Suppressor macrophage treated with lipopolysaccharide for 1 hour (primary cell): ENCODE measurements at places on chromosomes 3 and 15.
A peak's percentile ranks its signal among the peaks of the same experiment; 100 is the strongest.

DNA sequence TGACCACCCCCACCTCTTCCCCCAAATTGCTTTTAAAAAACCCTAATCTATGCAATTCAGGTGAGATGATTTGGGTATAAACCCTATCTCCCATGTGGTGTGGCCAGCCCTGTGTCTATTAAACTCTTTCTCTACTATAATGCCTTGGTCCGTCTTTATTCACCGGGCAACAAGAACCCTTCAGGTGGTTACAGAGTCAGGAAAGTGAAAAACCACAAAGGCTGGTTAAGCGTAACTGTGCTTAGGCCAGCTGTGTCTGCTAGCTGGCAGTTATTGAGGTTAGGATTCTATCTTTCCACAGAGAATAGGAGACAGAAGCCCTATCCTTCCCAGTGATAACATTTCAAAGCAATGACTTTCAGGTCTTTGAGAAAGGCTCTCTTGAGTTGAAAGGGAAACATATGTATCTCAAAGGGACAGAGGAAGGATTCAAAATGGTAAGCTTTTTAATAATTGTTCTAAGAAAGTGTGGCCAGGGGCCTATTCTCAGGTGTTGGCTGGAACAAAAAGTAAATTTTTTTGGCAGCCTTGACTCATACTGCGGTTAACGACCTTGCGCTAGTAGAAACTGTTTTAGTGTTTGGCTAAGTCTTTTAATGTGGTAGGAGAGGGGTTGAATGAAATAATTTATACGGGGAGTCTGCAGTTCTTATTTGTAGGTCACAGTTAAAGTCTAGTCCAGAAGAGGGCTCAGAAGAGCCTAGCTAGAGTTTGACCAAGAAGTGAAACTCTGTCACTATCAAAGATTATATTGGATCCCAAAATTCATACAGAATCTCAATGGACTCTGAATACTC is 89.0 kb downstream of the NPAP1 start:
- no peak for DNase-seq

DNA sequence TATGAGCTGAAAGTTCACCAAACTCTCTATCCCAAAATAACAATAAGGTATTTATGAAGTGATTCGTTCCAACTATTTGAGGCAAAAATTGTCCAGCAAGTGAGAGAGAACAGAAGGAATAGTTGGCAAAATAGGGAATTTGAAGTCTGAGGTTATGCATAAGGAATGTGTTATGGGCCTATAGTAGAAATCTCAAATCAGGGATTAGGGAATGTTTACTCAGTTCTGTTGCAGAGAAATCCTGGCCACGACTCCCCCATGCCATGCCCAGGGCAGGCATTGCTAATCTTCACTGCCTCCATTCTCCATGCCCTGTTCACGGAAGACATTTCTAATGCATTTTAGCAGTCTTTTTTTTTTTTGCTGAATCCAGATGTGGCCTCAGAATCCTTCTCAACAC is 58.6 kb downstream of the FLNB start:
- no peak for DNase-seq

GRCh38 chr3:56253941-56254665 is 214.2 kb downstream of the ERC2 start:
- DNase-seq: no peak

DNA sequence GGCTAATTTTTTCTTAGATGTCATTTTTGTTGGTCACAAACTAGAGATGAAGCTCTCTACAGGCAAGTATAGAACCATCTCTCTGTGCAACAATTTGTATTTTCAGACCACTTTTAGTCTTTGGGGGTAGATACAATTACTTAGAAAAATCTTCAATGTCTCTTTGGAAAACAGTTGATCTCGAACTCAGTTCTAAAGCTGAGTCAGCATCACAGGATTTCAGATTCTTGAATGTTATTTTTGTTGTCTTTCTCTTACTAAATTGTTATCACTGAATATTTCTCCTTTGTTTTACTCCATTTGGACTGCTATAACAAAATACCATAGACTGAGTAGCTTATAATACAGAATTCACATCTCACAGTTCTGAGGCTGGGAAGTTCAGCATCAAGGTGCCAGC is 1557.0 kb downstream of the SI start:
- DNase-seq: no peak

- DNase-seq: no peak
These were observed 792.6 kb downstream of the NAALADL2 start for GRCh38 chr3:175651716-175652115.

DNA sequence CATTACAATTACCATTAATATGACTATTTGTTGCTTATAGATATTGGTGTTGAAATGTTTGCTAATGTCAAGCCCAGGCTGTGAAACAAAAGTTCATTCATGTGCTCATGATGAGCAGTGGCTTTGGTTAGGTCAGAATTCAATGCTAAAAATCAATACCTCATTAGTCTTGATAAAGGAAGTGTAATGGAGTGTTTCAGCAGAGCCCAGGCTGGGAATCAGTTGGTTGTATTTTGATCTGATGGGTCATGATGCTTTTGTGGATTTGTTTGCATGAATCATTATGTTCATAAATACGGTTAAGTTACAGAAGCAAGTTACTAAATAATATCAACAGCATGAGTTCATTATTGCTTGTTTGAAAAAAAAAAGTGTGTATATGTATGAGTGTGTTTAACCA is 13.6 kb upstream of the ZNF774 start:
- DNase-seq: no peak

DNA sequence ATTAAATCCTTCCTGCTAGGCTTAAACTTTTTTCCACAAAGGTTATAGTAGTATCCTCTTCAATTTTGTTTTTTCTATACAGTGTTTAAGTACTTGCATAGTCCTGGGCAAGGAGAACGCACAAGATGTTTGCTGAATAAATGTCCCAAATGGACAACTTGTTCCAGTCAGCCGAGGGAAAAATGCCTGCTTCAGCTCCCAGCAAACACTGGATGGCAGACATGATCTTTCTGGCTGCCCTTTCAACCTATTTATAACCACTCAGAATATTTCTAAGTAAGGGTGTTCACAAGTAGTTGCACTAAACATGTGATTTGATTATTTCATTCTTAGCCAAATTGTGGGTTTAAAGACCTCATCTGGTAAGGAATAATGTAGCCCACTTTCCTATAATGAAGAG is 29.8 kb downstream of the GNB4 start:
- peak; percentile 60 for DNase-seq

DNA sequence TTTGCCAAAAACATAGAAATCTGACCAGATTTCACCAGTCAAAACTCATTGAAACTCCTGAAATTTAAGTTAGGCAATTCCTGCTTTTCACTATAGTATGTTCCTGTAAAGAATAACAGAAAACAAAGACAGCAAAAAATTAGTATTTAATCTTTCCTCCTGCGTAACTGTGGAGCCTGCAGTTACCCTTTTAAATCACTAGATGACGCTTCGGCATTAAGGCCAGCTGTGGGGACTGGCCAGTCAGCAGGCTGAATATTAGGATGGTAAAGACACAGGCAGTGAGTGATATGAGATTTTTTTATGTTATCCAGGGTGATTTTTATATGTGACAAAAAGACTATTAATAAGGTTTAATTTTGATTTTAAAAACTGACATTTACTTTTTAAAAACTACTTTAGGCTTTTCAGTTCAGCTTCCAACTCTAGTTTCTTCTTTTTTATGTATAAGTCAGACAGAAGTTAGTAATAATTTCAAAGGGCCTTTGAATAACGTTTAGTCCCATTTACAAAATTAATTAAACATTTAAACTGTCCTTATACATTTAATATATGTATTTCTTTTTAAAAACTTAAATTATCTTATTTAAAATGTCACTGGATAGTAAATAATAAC is 165.1 kb downstream of the PPM1L start:
- peak; percentile 61 for DNase-seq

GRCh38 chr15:66440501-66440900 is 53.8 kb downstream of the MAP2K1 start:
- no peak for DNase-seq
